ENCODE measurements at places on chromosomes 5 and 9. TPM values are rescaled to one million over a fixed set of nuclear protein-coding genes. Genes with fewer than 3 reads are reported as not detected.

PHF24 gene
- 0.27 TPM for polyA plus RNA-seq

GRCh38 chr9:114621975-114622609, 11.0 kb downstream of the TMEM268 start:
- no peak for DNase-seq

CA9 gene
- polyA plus RNA-seq = 1.2 TPM

GRCh38 chr5:79093762-79094161, 17.8 kb upstream of the BHMT start:
- no peak for DNase-seq

GRCh38 chr9:114662081-114662989, 4.7 kb upstream of the TEX53 start:
- no peak for DNase-seq

DNA sequence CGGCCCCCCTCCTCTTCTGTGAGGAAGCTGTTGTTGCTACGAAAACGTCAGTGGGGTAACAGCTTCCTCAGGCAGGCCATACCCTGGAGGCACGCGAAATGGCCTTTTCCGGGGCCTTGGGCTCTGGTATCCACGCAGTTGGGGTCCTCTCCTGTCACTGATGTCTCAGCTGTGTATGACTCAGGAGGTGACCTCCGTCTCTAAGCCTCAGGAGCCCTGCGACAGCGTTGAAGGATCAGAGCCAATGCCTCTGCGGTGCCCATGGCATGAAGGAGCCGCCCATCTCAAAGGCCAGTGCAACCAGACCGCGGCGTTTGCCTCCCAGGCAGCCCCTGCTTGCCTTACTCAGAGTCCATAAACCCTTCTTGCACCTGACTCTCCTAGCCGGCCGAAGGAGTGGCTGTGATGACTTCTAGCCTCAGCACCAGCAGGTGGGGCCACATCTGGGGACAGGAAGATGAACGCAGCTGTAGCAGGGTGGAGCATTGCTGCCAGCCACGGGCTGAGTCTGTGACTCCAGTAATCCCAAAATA, 1.0 kb upstream of the MXD3 start:
- no peak for DNase-seq

DNA sequence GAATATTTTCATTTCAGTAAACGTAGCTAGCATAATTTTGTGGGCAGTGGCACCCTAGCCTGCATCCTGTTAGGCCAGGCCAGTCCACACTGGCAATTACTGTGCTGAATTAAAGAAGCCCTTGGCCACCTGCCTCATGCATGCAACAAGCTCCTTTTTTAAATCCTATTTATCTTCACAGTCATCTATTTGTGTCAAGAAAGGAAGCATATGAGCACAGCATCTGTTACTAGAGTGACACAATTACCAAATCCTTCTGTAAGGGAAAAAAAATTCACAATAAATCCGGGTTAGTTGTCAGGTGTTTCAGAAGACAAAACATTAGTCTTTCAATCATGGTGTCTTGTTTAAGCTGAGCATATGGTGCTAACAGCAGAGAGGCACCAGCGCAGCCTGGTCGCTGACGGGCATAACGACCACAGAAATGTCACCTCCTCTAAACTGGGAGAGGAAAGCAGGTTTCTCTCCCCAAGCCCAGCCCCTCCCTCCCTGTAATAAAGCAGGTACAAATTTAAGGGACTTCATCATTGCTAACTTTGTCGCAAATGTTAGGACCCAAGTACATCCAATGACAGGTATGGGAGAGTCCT, 520.6 kb downstream of the CTNND2 start:
- DNase-seq = no peak

DNA sequence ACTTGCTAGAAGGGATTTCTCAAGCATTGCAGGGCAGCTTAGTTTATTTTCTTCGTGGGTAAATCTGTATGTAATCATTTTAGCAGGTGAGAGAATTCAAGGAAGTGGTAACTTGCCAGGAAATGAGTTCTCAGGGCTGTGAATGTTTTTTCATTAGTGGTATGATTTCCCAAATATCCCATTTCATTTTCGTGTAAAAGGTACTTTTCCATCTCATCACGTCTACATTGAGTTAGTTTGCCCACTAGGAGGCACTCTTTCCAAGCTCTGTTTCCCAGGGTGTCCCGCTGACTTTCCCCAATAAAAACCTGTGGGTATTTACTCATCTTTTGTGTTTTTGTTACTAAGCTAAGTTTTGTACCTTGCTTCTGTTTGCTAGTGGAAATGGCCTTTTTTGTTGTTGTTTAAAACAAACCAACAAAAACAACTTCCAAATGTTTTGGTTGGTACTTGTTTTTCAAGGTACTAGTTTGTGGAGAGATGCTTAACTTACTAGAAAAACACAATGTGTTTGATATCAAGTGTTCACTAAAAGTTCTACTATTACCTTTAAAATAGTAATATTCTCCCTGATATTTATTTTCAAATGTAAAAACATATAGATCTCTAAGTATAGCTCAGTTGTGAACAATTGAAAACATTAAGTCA, 373.6 kb downstream of the ADGRV1 start:
- peak; percentile 45 for DNase-seq

TMEM252 gene
- 3.5 TPM for polyA plus RNA-seq

MAMDC4 gene
- polyA plus RNA-seq = 9.5 TPM

GRCh38 chr5:125227333-125228095, 481.1 kb upstream of the ZNF608 start:
- DNase-seq = no peak
